ENCODE measurements at places on chromosomes 3 and 15.

DNA sequence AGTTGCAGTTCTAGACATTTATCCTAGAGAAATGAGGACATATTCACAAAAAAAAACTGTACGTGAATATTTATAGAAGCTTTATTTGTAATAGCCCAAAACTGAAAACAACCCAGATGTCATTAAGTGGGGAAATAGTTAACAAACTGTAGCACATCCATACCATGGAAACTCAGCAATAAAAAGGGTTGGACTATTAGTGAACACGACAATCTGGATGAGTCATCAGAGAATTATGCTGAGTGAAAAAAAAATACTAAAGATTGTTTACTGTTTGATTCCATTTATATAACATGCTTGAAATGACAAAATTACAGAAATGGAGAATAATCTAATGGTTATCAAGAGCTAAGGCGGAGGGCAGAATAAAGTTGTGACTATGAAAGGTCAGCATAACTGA lies 59.5 kb downstream of the CPA3 start:
- DNase-seq = no peak

GRCh38 chr15:51060030-51060673 lies 34.6 kb downstream of the TNFAIP8L3 start:
- no peak for DNase-seq

GRCh38 chr15:89976246-89976600 lies 24.9 kb upstream of the ZNF710 start:
- DNase-seq = no peak

DNA sequence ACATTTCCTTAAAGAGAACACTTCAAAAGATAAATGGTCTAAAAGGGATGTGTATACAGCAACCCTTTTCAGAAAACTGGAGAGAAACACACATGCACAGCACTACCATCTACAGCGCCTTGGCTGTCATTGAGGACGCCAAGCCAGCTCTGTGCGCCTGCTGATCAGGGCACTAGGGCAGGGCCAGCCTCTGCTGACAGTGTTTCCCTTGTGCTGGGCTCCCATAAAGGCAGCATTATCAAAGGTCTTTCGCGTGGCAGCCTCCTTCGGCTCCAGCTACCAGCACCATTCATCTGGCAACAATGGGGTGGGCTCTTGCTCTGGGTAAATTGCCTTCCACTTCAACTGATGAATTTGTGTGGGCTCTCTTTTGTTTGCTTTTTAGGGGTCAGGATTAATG lies 53.4 kb downstream of the LDHAL6B start:
- no peak for DNase-seq

- no peak for DNase-seq
These were observed 297.1 kb upstream of the RARB start for GRCh38 chr3:25130724-25131520.

- no peak for DNase-seq
These were observed 52.4 kb downstream of the DRD3 start for GRCh38 chr3:114126461-114126860.

DNA sequence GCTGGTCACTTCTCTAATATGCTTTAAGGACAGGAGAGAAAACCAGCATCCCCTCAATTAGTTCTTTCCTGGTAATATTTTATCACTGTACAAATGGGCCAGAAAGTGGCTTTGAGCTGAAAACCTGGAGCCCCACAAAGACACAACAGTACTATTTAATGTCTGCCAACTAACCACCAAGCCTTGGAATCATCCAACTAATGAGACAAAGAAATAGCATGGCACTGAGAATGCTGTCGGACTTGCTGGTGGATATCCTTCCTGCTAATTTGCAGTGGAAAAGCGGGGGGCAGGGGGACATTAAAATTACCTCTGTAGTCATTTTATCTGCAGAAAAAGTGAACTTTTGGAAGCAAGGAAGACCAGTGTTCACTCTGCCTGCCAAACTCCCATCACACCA lies 288.5 kb downstream of the KBTBD8 start:
- DNase-seq = no peak

DNA sequence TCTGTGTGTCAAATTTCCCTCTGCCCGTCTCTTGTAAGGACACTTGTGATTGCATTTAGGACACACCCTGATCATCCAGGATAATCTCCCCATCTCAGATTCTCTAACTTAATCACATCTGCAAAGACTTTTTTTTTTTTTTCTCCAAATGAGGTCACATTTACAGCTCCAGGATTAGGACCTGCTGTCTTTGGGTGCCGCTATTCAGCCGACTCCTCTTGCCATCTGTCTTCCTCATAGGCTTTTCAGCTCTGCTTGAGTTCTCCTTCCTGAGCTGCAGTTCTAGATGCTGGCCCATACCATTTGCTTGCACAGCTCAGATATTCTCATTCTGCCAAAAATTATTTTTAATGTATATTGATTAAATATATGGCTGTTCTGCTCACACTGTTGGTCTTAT lies 94.3 kb upstream of the TLE3 start:
- DNase-seq = no peak

- DNase-seq = no peak
These were observed 98.1 kb upstream of the FOXB1 start for GRCh38 chr15:59906046-59906445.

GRCh38 chr3:97823046-97824004 lies 1.5 kb downstream of the CRYBG3 start:
- DNase-seq = no peak

GRCh38 chr3:42192334-42193200 lies 73.4 kb downstream of the CCK start:
- DNase-seq = no peak

- peak; percentile 50 for DNase-seq
These were observed 378.3 kb upstream of the RGMA start for GRCh38 chr15:93467337-93467736.

- DNase-seq = no peak
These were observed 109.6 kb downstream of the OXSM start for GRCh38 chr3:25899352-25900101.

All from femur (tissue), 1 donor.